ENCODE measurements at places on chromosomes 5 and 9. TPM values are rescaled to one million over a fixed set of nuclear protein-coding genes. Genes with fewer than 3 reads are reported as not detected.

The ZFP37 gene
- polyA plus RNA-seq, result 4.9 TPM

GRCh38 chr5:159897786-159898393 is 18.4 kb upstream of the ADRA1B start:
- DNase-seq, result no peak

DNA sequence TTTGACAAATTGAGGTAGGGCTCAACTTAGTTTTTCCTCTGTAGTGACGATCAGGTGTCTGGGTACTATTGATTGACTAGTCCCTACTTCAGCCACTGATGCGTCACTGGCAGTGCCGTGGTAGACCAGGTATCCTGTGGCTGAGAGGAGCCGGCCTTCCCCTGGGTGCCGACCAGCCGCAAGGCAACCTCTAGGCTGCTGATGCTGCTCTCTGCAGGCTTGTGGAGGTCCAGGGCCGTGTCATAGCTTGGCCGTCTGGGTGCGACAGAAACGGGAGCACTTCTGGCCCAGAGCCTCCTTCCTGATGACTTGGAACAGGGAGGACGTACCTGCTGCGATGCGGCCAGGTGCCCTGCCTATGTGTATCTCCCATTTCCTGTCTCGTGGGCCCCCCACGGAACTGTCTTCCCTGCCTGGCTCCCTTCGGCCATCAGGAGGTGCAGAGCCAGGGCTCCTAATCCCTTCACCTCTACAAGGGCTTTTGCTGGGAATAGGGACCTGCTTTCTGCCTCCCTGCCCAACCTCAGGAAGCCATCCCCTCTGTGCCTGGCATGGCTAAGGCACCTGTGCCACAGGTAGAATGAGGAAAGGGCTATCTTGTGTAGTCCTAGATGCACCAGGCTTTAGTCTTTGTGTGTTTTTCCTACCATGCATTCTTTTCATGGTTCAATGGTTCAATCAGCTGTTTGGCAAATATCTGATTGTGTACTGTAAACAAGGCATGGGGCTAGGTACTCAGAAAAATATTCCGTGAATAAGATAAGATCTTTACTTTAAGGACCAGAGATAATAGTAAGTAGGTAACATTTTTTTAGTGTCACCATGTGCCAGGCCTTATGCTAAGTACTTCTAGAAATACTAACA is 44.6 kb downstream of the MVB12B start:
- no peak for DNase-seq

DNA sequence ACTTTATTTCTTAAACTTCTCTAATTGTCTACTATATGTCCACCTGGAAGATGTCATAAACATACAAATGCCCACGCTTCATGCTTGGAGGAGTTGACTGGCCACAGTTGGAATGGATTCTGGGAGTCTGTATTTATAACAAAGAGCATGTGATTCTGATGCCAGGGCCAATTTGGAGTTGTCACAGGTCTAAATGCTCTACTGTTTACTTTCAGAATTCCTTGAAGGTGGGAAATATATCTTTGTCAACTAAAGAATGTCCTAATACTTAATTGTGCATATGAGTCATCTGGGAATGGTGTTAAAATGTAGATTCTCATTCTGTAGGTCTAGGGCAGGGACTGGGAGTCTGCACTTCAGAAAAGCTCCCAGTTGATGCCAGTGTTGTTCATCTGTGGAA is 196.1 kb downstream of the ANXA1 start:
- DNase-seq, result no peak

DNA sequence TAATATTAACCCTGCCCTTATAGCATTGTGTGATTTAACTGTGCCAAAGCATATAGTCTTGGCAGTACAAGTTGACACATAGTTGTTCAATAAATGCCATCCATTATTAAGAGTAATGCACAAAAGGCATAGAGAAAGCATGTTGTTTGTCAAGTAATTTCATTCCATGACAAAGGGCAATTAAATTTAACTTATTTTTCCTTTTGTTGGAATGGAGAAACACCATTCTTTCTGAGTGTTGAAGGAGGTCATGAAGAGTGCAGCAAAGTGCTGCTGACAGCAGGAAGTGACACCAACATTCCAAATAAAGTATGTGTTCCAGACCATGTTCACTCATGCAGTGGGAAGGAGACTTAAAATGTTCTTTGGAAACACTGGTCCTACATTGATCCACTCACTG is 29.1 kb downstream of the ANKDD1B start:
- DNase-seq, result no peak

- peak; percentile 64 for DNase-seq
Measured at GRCh38 chr9:35882263-35882848, 12.2 kb upstream of the OR13J1 start.

DNA sequence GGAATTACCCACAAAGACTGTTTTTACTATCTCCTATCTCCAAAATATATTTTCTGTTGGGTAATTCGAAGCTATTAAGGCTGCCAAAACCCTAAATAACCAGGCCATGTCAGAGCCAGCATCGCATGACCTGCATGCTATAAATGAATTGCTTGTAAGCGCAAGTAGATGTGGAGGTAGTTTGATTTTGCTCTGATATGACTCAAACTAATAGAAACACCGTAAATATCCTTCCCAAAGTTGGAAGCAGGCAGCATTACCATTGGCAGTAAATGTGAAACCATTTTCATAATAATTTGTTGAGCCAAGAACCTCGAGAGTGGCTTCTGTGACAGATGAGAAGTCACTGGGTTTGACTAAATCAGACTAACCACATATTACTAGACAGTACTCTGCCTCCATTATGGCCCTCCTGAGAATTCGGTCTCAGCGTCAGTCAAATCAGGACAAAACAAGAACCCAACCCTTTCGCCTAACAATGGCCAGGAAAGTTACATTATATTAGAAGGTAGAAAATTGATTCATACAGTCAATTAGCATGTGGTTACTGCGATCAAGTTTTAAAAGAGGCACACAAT is 289.8 kb downstream of the SPOCK1 start:
- DNase-seq, result no peak

DNA sequence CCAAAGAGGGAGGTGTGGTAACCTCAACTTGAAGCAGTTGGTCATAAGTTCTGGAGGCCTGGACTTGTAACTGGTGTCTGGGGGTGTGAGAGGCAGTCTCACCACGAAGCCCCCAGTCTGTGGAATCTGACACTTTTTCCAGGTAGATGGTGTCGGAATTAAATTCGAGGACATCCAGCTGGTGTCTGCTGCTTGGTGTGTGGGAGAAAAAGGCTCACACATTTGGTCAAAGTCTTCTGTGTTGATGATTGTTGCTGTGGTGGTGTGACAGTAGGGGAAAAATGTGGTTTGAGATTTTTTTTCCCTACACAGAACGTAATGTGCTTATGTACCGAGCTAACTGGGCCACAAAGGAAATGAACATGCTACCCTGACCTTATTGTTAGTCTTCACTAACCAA is 251.9 kb downstream of the MAT2B start:
- DNase-seq, result no peak

GRCh38 chr5:134020188-134020587 is 15.4 kb upstream of the VDAC1 start:
- DNase-seq, result no peak

GRCh38 chr9:129175825-129176633 is 2.0 kb downstream of the IER5L start:
- peak; percentile 48 for DNase-seq

The HTR4 gene
- polyA plus RNA-seq, result not detected

- DNase-seq, result no peak
Measured at GRCh38 chr5:130155345-130156011, 251.2 kb downstream of the CHSY3 start.

DNA sequence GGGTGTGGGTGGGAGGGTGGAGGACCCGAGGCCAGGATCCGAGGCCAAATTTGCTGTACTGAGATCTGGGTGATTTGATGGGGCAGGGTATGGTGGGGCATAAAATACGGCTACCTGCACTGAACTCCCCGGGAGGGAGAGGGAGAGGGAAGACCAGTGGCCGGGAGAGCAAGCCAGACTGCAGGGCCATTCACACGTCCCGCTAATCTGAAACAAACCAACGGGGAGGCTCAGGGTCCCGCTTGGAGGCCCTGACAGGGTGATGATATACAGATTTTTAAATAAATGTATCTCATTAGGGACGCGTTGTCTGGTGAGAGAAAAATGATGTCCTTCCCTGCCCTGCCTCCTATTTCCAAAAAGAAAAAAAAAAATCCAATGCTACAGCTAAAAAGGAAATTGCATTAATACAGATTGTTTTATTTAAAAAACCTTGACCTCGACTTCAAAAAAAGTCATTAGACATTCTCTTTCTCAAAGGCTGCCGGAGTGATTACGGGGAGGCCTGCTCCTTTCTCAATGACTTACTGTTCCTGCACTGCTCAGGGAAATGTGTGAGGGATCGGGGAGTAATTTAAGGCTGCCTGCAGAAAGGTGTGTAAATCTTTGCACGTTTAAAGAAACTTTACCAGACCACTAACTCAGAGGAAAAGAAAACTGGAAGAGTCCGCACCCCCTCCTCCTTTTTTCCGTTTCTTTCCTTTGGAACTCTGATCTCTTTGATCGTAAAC is 11.5 kb upstream of the PRRX2 start:
- DNase-seq, result no peak

The TAL2 gene
- not detected for polyA plus RNA-seq

DNA sequence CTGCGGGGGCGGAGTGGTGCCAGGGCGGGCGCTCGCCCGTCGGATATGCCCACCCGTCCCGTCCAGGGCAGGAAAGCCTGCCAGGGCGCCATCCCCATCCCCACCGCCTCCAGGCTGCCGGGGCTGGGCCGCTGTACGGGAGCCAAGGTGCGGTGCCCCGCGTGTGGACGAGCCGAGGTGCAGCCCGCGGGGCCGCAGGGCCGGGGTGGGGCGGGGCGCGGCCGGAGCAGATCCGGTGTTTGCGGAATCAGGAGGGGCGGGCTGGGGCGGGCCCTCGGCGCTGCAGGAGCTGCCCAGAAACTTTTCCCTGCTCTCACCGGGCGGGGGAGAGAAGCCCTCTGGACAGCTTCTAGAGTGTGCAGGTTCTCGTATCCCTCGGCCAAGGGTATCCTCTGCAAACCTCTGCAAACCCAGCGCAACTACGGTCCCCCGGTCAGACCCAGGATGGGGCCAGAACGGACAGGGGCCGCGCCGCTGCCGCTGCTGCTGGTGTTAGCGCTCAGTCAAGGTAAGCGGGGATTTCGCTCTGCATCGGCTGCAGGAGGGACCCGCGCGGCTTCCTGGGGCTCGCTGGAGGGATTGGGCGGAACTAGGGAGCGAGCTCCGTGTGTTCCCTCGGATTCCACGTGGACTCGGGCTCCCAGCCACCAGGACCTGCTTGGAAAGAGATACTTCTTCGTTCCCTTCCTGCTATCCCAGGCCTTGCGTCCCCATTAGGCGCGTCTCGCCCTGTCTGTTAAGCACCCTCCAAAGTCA is at the start of gene ITGA2:
Gene ITGA2 (plus strand): TSS at position 328 of the 756 bp plus-strand sequence. CDS start 117 bp downstream, at position 445.
- peak; percentile 15 for DNase-seq

The SLC34A1 gene
- polyA plus RNA-seq, result not detected

The ADAMTS6 gene
- 0.14 TPM for polyA plus RNA-seq

DNA sequence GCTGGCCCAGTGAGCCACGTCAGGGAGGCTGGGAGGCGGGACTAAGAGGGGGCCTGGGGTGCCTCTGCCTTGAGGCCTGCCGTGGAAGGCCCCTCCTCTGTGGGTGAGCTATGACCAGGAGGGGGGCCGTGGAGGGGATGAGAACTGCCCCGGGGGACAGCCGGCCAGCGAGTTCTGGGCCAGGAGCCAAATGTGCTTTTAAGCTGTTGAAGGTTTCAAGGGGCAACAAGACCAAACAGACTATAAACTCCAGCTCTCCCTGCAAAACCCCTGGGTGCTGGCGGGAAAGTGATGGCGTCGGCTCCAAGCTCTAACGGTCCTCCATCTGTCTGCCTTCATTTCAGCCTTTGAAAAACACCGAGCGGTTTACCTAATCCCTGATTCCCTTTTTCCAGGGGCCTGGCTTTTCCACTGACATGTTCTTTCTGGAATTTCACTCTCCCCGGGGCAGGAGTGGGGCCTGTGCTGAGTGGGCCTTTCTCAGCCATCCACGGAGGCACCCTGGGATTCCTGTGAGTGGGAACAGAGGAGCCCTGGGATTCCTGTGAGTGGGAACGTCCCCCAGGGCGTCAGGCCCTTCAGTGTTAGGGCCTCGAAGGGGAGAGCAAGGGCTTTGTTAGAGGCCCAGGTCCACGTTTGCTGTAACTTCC is 65.6 kb downstream of the COL5A1 start:
- DNase-seq, result no peak

DNA sequence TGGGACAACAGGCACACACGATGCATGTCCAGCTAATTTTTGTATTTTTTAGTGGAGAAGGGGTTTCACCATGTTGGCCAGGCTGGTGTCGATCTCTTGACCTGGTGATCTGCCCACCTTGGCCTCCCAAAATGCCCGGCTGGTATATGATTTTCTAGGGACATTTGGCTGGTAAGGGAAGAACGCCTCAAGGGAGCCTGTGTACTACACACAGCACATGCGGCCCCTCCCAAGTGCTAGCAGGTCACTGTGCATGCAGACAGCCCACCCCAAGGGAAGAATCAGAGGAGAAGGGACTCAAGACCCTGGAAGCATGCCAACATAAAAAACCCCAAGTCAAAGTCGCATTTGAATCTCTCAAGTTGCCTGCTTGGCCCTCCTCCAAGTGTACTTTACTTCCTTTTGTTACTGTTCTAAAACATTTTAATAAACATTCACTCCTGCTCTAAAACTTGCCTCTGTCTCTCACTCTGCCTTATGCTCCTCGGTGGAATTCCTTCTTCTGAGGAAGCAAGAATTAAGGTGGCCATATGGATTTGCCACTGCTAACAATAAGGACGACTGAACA is 24.3 kb upstream of the OTULINL start:
- no peak for DNase-seq

DNA sequence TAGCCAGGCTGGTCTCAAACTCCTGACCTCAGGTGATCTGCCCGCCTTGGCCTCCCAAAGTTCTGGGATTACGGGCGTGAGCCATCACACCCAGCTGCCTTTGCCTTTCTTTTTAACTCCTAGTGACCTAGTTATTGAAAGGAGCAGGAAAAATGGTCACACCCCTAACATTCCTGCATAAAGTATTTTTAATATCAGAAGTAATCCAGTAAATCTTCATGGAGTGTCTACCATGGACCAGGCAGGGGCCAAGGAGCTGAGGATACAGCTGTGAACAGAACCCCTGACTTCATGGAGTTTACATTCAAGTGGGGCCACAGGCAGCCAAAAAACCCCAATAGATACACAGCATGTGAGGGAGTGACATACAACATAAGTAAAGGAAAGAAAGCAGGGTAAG is 18.3 kb upstream of the F2RL1 start:
- no peak for DNase-seq

DNA sequence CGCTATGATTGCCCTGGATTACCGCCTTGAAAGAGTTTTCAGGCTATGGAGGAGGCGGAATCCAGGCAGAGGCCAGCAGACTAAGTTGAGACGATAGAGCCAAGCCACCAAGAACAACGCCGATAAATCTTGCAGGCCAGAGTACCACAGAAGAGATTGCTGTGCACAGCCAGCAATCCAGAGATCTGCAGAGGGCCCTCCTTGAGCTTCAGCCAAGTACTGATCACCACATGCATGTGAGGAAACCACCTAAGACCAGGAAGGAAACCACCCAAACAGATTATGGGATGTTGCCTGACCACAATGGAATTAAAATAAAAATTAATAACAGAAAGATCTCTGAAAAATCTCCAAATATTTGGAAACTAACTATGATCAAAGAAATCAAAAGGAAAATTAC is 74.9 kb downstream of the GCNT4 start:
- no peak for DNase-seq
